ENCODE measurements at places on chromosomes 13 and 19.

DNA sequence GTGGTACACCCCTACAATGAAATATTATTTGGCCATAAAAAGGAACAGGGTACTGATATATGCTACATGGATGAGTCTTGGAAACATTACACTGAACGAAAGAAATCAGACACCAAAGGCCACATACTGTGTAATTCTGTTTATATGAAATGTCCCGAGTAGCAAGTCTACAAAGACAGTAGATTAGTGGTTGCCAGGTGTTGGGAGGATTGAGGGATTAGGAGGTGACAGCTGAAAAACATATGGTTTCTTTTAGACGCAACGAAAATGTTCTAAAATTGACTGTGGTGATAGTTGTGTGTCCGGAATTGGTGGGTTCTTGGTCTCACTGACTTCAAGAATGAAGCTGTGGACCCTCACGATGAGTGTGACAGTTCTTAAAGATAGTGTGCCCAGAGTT, 35.1 kb downstream of the IL17D start:
- no peak for DNase-seq

- no peak for DNase-seq
These were observed 38.4 kb downstream of the DEDD2 start for GRCh38 chr19:42178791-42179674.

- peak; percentile 68 for DNase-seq
These were observed 682 bp downstream of the SSBP4 start for GRCh38 chr19:18419699-18420460.

DNA sequence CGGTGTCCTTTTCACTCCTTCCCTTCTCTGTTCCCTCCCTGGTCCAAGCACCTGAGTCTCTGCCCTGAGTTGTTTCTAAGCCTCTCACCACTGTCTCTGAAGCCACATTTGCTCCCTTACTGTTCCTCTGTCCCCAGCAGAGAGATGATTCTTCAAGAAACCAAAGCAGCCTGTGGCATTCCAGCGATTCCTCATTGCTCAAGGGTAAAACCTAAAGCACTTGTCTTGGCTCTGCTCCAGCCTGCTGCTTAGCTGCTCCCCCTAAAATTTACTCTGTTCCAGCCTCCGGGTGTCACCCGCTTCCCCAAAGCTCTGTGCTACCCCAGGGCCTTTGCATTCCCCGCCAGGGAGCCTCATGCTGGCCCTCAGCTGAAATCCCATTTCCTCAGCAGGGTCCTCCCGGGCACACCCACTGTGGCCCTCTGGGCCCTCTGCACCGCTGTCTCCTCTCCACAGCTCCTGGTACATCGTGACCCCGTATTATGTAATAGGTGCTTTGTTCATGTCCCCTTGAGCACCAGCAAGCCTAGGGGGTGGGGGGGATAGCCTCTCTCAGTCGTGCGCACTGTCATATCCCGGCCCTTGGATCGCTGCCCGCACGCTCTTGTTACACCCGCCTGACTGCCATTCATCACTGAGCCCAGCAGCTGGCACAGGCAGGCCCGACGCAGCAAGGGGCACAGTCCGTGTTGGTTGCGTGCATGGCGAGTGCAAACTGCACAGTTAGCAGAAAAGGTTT, 15.8 kb downstream of the TECR start:
- DNase-seq, result peak; percentile 99

DNA sequence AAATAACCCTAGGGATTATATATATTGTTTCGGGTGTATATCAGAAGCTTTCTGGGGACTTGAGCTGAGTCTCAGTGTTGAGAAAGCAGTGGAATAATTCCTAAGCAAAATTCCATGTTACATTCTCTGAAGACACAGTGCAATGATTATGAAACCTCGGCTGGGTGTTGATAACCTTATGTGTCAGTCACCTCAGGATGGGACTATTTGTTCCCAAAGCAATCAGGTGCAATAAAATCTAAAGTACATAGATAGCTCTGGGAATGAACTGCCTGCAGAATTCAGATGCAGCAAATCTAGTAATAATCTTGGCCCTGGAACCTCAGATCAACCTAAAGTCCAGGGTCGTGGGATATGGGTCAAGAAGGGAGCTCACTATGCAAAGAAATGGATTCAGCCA, 53.0 kb downstream of the EDNRB start:
- DNase-seq, result no peak

GRCh38 chr13:99740251-99740979, 231.2 kb downstream of the ZIC5 start:
- DNase-seq, result no peak

- DNase-seq, result no peak
These were observed 11.7 kb upstream of the TMEM255B start for GRCh38 chr13:113747291-113747833.

DNA sequence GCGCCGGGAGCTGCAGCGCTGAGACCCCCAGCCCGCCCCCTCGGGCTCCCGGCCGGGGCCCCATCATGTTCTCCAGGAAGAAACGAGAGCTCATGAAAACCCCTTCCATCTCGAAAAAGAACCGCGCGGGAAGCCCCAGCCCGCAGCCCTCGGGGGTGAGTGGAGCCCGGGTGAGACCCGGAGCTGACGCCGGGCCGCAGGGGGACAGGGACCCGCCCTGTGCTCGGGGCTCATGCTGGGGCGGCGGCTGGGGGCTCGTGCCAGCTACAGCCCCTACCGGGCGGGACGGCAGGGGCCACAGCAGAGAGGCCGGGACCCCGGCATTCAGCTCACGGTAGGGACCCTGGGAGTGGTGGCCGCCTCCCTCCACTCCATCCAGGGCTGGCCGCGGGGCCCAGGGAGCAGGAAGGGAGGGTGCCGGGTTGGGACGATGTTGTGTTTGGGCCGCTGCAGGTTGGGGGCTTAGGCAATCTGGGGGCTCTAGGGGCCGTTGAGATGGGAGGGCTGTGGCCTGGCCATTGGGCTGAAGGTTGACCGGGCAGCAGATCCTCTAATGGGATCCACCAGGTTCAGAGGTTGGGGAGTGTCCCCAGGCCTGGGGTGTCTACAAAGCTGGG, 482 bp downstream of the ARHGAP45 start:
- DNase-seq, result no peak

DNA sequence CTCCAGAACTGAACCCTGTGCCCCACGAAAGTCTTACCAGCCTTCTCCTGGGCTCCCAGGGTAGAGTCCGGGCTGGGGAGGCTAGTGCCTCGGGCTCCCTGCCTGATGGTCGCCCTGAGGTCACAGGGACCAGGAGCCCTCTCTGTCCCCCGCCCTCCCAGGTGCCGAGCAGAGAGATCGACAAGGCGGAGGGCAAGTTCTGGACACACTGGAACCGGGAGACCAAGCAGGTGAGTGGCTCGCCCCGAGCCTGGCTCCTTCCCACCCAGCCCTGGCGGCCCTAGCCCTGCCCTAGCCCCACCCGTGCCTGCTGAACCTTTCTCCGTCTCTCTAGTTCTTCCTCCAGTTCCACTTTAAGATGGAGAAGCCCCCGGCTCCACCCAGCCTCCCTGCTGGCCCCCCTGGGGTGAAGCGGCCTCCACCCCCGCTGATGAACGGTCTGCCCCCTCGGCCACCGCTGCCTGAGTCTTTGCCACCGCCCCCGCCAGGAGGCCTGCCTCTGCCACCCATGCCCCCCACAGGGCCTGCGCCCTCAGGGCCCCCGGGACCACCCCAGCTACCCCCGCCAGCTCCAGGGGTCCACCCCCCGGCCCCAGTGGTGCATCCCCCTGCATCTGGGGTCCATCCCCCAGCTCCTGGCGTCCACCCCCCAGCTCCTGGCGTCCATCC, 1.6 kb upstream of the AMH start:
- DNase-seq, result no peak

DNA sequence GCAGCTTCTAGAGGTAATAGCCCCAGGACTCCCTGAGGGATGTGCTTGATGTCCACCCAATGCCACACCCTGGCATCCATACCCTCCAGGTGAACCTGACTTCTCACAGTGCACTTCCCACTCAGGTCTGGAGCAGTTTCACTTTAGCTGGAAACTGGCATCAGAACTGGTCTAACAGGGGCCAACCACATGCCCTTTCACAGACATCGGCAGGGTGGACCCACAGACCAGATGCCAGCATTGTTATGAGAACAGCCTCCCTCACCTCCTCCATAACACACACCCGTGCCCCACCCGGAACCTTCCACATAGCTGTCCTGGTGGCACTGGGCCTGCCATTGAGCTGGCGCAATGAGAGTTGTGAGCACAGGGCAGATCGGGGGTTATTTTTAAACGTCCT, 77.4 kb upstream of the GPR12 start:
- DNase-seq, result no peak

DNA sequence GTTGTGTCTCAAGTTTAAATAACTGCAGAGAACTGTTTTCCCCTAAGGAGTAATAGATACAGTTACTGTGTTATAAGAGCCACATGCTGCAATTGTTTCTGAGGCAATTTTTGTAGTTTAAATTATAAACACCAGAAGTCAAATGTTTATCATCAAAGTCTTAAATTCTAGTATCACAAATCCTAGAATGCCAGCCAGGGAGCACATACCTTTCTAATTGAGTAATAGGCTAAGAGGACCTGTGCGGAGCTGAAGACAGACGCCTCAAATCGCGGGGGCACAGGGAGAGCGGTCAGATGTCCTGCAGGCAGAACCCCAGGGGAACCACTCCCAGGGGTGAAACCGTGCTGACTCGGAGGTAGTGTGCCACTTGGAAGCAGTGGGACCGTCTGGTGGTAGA, 65.2 kb upstream of the TNFRSF19 start:
- peak; percentile 30 for DNase-seq

DNA sequence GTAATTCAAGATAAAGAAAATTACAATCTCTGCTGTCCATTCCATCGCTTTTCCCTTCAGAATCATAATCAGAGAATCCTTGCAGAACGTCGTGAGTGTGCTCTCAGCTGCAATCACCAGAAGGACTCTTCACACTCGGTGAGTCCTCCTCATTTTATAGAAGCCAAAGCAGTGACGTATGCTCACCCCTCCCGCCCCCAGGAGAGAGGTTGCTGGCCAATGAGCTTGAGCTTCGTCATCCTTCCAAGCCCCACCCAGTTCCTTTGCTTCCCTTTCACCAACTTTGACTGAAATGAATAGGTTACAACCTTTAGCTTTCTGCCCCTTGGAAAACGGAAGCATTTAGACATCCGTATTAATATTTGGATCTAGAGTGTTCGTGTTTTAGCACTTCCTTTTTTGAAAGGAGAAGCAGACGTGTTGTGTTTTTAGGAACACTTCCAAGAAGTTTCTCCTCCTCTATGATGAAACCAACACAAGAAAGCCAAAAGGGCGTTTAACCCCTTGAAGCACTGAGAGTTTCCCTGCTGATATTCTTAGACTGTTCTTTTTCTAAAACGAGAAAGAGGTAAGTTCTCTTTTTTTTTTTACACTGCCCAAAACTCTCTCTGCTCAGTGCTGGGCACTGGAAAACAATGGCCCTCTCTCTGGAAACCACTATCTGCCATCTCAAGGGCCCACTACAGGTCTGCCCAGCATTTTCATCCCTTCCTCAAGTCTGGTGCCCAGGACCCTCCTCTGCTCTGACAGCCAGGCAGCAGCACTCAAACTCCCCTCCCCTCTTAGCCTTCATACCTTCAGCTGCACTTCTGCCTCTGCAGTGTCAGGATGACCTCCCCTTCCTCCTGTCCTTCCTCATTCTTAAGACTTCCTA, 44.3 kb upstream of the CEACAM21 start:
- DNase-seq, result peak; percentile 34

- no peak for DNase-seq
These were observed 11.2 kb downstream of the DKKL1 start for GRCh38 chr19:49374665-49375434.

- peak; percentile 98 for DNase-seq
These were observed 7.3 kb downstream of the ZNF555 start for GRCh38 chr19:2848616-2849015.

DNA sequence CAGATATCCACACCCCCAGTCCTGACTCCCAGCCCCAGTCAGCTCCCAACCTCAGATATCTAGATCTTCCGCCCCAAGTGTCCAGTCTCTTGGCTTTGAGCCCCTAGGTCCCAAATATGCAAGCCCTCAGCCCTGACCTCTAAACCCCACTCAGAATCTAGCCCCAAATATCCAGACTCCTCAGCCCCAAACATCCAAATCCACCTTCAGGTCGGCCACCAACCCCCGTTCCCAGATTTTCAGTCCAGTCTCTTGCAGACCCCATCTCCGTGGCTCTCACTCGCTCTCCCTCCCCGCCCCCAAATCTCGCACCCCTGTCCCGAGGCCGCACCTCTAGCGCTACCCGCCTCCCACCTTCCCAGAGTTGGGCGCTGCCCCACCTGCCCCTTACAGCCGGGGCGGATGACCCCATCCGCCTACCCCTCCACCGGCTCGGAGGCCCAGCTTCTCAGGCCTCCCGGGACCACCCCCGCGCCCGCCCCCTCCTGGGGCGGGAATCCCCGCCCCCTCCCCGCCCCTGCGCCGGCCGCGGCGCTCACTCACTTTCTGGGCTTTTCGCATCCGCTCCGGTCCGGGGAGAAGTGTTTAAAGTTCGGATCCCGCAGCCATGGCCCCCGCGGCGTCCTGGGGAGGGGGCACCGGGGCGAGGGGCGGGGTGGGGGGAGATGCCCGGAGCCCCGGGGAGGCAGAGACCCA, 604 bp downstream of the ERFL start:
- DNase-seq, result no peak

DNA sequence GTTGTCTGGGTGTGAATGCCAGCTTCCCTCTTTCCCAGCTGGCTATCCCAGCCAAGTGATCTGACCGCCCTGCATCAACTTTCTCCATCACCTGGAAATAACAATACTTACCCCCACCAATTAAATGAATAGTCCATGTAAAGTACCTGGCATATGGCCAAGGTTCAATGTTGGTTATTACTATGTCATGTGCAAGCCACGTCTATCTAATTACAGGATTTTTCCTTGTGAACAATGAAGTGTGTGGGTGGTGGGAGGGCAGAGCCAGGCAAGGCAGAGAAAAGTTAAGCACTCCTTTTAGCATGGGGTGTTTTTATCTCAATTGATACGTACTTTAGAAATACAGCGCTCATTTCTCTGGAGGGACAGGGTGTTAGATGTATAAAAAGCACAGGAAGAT, 121.1 kb downstream of the NHLRC3 start:
- DNase-seq, result no peak

DNA sequence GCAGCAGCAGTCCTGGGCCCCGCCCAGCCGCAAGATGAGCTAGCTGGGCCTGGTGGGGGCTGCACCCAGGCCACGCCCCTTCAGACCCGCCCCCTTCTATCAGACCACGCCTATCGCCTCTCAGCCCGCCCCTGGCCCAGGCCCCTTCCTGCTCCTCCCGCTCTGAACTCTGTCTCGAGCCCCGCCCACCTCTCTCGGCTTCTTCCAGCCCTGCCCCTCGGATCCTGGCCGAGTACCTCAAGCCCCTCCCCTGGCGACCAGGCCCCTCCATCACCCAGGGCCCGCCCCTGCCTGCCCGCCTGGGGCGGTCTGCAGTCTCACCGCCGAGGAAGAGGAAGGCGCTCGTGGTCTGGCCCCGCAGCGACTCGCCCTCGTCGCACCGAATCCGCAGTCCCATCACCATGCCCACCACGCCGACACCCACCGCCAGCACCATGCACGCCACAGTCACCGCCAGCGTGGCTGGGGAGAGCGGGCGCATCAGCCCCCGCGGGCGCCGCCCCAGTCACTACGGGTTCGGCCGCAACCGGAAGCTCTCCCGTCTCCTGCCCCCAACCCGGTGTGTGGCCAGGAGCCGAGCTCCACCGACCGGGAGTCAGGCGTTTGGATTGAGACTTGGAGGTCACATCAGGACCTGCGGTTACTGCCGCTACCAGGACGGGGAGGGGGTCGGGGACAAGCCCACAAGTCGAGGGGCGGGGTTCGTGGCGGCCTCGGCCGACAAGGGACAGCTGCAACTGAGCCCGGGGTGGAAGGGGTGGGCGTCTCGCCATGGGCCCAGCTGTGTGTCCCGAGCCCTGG, 1.0 kb downstream of the CLDND2 start:
- DNase-seq, result peak; percentile 98
